ENCODE measurements at places on chromosomes 1 and 21. TPM values are rescaled to one million over a fixed set of nuclear protein-coding genes. Genes with fewer than 3 reads are reported as not detected.

Gene SPATC1L
- polyA plus RNA-seq = 3.2 TPM

Gene TATDN3
- 10.7 TPM for polyA plus RNA-seq

Gene ESPN
- 86.5 TPM for polyA plus RNA-seq

Gene LDLRAD1
- polyA plus RNA-seq = not detected

Gene CFHR4
- not detected for polyA plus RNA-seq

Gene TMOD4
- 2.1 TPM for polyA plus RNA-seq

Gene RPS8
- 2,310 TPM for polyA plus RNA-seq

Gene GJB3
- 1.8 TPM for polyA plus RNA-seq

Gene F3
- 17.4 TPM for polyA plus RNA-seq

Gene SPRR1B
- 3.0 TPM for polyA plus RNA-seq

Gene RIMS3
- 13.7 TPM for polyA plus RNA-seq

Gene NOS1AP
- polyA plus RNA-seq = 3.1 TPM

Gene ZNF436
- polyA plus RNA-seq = 5.1 TPM

Gene DDR2
- 50.5 TPM for polyA plus RNA-seq

Gene CD84
- polyA plus RNA-seq = 3.2 TPM

Gene PLEKHN1
- not detected for polyA plus RNA-seq

Gene PADI2
- polyA plus RNA-seq = 142 TPM

Gene CRYZ
- 14.1 TPM for polyA plus RNA-seq

Gene NES
- polyA plus RNA-seq = 1.8 TPM
